ENCODE measurements at places on chromosomes 2 and 18.

- no peak for DNase-seq
Measured at GRCh38 chr18:76672627-76673026, 149.7 kb upstream of the ZNF236 start.

DNA sequence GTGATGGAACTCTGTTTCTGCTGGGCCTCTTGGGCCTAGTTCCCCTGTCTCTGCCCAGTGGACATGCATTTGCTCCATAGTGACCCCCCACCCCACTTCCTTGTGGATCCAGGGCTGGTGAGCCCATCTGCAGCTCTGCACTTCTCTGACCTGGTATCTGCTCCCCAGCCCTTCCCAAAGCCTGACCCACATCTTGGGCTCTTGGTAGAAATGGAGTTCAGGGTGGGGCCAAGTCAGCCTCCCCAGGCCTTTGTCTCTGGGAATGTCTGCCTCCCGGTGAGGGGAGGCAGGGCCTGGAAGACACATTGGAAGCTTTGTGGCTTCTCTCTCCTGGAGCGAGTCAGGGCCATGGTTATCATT is 6.3 kb upstream of the TRAF3IP1 start:
- DNase-seq = no peak

- no peak for DNase-seq
Measured at GRCh38 chr18:13353084-13353823, 134.7 kb downstream of the LDLRAD4 start.

DNA sequence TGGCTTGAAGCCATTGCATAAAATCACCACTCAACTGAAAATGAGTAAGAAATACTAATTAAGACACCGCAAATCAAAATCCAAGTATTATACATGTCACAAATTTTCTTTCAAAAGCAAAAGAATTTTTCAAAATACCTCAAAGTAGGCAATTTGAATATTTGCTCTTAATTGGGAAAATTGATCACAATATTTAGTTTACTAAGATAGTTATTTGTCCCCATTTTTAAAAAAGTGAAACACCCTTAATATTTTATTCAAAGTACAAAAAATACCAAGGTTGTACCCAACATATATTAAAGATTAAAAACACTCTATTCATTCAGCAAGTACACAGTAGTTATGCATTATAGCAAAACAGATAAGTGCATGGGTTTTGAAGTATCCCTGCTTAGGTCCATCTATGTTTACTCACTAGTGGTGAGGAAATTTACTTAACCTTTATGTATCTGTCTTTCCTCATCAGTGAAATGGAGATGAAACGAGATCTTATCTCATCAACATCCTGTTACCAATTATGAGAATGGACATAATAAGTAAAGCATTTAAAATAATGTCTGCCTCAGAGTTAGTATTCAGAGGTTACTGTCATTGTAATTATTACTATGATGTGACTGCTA is 35.1 kb downstream of the VPS54 start:
- no peak for DNase-seq

GRCh38 chr2:44851518-44851917 is 90.0 kb upstream of the SIX3 start:
- DNase-seq = no peak

Data from activated T-cell treated with anti-CD3 and anti-CD28 coated beads for 1 hour (primary cell).